ENCODE measurements at places on chromosomes 4 and X.

- DNase-seq, result no peak
Observed at GRCh38 chr4:8322794-8323704, 53.5 kb downstream of the HTRA3 start.

- DNase-seq, result no peak
Observed at GRCh38 chrX:26789751-26790150, 573.8 kb downstream of the MAGEB5 start.

- no peak for DNase-seq
Observed at GRCh38 chr4:35300996-35301774, 943.1 kb downstream of the ARAP2 start.

- DNase-seq, result no peak
Observed at GRCh38 chr4:104488151-104488550, 6.5 kb downstream of the CXXC4 start.

- no peak for DNase-seq
Observed at GRCh38 chr4:151659601-151660364, 101.0 kb downstream of the GATB start.

DNA sequence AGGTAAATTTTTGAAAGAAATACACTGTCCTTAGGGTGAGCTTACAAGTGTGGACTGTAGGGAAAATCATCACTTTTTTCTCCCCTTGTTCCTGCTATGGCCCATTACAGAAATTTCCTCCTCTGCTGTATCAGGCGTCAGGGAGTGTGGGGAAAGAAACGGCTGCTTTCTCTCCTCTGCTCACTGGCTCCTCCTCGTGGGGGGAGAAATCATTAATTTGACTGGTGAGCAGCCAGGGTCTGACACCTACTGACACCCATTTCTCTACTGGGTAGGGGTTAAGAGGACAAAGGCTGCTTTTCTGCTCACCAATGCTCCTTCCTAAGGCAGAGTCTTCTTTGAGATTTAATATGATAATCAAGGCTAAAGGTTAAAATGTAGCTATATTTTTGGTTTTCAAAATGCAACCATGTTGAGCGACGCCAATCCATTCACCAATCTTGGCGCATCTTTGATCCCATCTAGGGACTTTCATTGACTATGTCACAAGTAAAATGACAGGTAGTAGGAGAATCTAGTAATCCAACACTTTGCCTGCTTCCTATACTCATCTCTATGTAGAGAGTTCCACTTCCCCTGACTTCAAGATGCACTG is 25.1 kb downstream of the SETD7 start:
- no peak for DNase-seq

DNA sequence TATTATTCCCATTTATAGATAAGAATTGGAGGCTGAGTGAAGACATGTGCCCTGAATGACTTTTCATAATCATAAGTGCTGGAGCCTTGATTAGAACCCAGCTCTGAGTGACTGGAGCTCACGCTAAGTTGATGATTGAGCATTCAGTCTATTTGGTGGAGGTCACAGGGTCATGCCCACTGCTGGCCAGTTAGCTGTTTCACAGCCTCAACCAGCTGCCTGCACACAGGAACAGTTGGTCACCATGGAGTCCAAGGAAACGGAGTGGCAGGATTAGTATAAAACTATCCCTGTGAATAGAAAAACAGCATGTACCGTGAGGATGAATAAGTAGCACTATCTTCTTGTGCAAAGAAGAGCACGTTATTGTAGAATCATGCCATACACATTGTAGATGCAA is 1.0 kb upstream of the C4orf54 start:
- DNase-seq, result no peak

DNA sequence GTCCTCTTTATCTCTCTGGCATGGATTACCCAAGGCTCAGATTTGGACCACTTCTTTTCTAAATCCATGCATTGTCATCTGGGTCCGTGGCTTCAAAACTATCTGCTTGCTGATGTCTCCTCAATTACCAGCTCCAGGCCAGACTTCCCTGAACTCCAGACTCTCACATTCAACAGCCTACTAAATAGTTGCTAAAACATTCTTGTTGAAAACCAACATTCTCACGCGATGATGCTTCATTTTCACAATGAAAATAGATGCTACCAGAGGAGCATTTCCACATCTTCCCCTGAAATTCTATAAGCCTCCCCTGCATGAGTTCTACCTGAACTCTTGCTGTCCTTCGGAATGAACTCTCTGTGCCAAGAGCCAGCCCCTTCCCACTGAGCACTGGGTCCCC is 5.2 kb upstream of the TLR6 start:
- DNase-seq, result no peak

DNA sequence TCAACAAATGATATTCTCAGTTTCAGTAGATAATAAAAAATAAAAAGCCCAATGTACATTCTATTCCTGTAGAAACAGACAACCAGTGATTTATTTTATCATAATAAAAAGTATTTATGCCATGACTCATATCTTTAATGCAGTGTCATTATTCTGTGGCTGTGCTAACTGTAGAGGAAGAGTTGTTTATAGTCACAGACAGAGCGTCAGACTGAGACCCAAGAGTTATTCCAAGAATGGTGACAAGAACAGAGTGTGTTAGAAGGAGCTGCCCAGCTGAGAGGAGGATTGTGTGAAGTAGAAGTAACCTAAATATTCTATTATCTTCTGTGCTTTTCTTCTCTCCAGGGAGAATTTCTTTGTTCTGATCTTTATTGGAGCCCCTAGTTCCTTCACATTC is 210.7 kb downstream of the PPP1R2C start:
- DNase-seq, result no peak

GRCh38 chr4:134202166-134202956 is 772 bp upstream of the PABPC4L start:
- no peak for DNase-seq

- DNase-seq, result no peak
Observed at GRCh38 chr4:78291277-78291676, 234.2 kb downstream of the FRAS1 start.

- no peak for DNase-seq
Observed at GRCh38 chrX:13084611-13085010, 40.2 kb upstream of the FAM9C start.

DNA sequence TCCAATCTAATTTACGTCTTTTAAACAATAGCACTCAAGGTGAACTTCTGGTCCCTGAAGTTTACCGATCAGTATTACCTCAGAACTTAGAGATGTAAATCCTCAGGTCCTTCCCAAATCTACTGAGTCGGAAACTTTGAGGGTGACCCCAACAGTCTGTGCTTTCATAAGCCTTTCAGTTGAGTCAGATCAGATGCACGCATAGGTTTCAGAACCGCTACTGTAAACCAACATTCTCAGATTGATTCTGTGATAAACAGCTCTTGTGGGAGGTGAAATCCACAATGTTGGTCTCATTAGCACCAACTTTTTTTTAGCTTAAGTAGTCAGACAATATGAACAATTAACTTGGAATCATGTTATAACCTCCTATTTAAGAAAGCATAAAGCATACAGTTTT is 86.0 kb downstream of the WWC2 start:
- no peak for DNase-seq

DNA sequence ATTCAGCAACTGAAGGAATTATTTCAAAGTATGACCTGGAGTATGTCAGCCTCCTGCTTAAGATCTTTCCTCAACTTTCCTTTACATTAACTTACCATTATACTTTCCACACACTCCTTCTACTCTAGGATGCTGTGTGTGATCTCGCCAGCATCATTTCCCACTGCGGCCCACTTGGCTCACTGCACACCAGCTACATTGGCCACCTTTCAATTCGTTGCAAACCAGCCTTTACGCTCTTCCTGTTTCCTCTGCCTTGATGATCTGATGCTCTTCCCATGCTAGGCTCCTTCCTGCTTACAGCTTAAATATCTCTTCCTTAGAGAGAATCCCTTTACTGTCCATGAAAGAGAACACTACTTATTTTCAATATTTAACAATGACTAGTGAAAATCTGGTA is 95.1 kb downstream of the GPM6A start:
- no peak for DNase-seq

DNA sequence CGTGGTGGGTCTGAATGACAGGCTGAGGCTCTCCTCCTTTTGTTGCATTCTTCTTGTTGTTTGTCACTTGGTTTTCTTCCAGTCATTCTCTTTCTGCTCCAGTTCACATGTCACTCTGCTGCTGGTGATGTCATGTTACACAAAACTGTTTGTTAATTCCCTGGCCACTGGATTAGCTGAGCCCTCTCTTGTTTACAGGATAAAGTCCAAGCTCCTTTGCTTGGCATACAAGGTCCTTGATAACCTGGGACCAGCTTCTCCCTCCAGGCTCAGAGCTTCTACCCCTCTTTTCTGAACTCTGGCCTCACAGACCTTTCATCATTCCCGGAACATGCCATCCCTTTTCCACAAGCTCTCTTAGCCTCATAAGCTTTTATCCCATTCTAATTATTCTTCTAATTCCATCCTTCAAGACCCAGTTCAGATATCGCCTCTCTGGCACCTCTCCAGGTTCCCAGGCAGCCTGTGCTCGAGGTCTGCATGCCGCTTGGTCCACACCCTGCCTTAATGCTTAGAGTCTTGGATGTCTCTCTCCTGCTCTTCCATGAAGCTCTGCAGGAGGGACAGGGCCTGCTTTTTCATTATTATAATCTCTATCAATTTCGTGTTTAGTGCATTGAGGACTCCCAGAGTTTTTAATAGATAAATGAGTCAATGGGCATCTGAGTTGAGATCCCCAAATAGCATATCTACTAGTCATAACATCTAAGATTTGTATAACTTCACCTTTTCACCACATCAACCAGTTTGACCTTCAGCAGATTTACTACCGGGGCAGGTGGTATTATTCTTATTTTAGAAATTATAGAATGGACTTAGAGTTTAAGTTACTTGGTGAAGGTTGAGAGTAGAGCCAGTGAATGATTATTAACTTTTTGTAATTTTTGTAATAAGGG is 98.7 kb downstream of the TMEM131L start:
- DNase-seq, result no peak

DNA sequence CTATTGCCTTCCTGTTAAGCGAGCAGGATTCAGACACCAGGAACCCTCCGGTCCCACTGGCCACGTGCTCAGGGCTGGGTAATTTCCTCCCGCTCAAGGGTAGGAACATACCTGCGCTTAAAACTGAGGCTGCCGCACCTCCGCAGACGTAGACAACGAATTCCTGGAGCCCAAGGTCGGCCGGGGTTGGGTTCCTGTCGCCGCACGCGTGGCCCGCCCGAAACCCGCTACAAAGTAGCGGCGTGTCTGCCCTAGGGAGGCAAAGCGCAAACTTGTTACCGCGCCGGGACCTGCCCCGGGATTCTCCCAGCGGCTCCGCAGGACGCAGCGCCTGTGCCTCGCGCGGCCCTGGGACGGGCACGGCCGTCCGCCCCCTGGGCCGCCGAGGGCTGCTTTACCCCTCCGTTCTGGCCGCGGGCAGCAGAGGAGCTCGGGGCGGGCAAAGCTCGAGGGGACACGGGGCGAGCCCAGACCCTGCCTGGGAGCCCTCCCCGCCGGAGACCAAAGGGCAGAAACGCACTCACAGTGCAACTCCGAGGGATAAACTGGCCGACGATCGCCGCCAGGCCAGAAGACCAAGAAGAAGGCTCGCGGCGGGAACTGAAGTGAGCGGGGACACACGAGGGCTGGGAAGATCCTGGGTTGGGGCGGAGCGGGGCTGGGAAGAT is at the start of gene ERVMER34-1:
TSS of gene ERVMER34-1 (minus strand) at position 607 of the 668 bp plus-strand sequence. CDS start 5,905 bp downstream, outside the sequence.
- DNase-seq, result no peak

DNA sequence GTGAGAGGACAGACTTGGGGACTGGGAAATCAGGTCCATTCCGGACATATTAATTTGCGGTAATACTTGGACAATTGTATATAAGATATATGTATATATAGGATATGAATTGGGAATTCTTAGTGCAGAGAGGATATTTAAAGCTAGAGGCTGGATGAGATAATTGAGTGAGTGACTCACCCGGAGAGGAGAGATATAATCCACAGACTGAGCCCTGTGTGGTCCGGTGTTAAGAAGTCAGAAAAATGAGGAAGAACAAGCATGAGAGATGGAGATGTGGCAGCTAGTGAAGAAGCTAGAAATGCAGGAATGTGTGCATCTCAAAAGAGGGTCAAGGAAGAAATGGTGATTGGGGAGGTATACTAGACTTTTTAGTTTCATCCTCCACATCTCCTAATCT is 336.2 kb downstream of the SLC7A11 start:
- no peak for DNase-seq

- no peak for DNase-seq
Observed at GRCh38 chr4:38723726-38724474, 58.9 kb downstream of the TLR10 start.

GRCh38 chr4:139860435-139861024 is 194.9 kb downstream of the MGST2 start:
- DNase-seq, result no peak

DNA sequence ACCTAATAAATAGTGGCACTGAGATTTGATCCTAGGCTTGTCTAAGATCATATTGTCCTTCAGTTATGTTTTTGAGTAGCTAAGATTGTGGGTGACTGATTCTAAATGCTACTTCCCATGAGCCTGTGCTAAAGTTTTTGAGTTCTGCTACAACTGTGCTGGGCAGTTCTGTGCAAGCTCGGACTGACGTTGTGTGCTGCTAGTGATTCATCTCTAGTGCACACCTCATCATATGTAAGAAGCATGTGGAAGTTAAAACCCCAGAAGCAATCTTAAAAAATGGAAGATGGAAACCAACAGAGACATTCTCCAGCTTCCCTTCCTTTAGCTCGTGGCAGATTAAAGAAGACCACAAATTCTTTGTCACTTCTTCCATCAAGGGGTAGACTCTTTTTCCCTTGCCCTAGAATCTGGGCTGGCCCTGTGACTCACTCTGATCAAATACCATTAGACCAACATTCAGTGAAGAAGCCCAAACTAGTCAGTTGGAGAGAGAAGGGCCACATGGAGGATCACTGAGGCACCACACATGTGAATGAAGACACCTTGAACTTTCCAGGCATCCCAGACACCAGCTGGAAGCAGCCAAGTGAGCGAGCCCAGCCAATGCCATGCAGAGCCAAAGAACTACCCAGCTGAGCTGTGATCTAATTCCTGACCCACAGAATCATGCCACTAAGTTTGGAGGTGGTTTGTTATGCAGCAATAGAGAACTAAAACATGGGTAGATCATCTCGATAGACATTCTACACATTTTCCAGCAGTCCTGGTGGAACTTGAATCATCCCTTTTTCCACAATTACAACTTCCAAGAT is 16.8 kb downstream of the ARHGAP6 start:
- no peak for DNase-seq

DNA sequence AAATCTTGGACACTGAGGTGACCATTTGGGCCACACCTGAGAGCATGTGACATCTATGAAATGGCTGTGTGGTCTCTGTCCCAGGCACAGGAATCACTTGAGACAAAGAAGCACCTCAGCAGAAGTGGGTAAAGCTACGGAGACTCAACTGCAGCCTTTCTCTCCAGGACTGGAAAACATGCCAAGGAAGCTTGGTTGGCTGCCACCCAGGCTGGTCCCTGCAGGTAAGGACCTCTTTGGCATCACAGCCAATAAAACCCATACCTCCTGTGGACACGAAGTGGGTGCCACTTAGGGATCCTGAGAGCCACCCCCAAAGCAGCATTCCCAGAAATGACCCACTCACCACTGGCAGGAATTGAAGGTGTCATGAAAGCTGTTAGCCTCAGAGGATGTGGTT is 74.6 kb downstream of the LEF1 start:
- no peak for DNase-seq
